RCC 7860 (cell line): ENCODE measurements at places on chromosomes 2 and 18.

- no peak for DNase-seq
Observed at GRCh38 chr2:17517481-17518211, 594 bp downstream of the RAD51AP2 start.

GRCh38 chr2:71702971-71703898 lies 249.9 kb downstream of the DYSF start:
- DNase-seq = no peak

- no peak for DNase-seq
Observed at GRCh38 chr2:163467251-163467630, 268.6 kb downstream of the FIGN start.

- DNase-seq = no peak
Observed at GRCh38 chr18:58813105-58813504, 51.6 kb upstream of the ZNF532 start.

GRCh38 chr2:240155745-240156390 lies 15.4 kb upstream of the OTOS start:
- no peak for DNase-seq

DNA sequence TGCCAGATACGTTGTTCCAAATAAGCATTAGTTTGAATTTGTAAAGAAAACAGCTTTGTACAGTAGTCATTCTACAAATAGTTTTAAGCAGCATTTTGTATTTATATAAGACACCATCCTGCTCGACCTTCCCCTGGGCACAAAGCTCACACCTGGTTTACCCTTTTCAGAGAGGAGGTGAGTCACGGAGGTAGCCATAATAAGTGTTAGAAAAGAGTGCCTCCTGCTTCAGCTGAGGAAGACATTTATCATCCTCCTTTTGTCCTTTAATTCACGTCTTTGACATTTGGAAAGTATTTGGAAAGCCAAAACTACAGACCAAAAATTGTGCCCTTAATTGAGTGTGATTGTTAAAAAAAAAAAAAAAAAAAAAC lies 6.8 kb downstream of the RAB12 start:
- DNase-seq = no peak

GRCh38 chr2:71100195-71100964 lies 29.6 kb downstream of the MCEE start:
- peak; percentile 39 for DNase-seq

DNA sequence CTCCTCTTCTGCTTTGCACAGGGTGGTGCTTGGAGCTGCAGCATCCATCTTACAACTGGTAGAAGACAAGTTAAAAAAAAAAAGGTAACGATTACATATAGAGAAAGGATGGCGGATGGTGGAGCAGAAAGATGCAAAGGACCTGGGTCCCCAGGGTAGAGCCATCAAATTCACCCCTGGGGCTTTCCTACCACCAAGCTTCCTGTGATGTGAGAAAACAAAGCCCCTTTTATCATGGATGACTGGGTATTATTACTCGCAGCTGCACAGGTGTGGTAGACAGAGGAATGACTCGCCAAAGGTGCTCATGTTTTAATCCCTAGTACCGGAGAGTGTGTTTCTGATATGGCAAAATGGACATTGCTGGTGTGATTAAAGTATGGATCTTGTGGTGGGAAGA lies 1.3 kb upstream of the ACOXL start:
- DNase-seq = no peak

GRCh38 chr2:166382448-166382847 lies 6.7 kb upstream of the SCN9A start:
- DNase-seq = no peak

- no peak for DNase-seq
Observed at GRCh38 chr2:55107436-55107835, 57.2 kb upstream of the RTN4 start.

DNA sequence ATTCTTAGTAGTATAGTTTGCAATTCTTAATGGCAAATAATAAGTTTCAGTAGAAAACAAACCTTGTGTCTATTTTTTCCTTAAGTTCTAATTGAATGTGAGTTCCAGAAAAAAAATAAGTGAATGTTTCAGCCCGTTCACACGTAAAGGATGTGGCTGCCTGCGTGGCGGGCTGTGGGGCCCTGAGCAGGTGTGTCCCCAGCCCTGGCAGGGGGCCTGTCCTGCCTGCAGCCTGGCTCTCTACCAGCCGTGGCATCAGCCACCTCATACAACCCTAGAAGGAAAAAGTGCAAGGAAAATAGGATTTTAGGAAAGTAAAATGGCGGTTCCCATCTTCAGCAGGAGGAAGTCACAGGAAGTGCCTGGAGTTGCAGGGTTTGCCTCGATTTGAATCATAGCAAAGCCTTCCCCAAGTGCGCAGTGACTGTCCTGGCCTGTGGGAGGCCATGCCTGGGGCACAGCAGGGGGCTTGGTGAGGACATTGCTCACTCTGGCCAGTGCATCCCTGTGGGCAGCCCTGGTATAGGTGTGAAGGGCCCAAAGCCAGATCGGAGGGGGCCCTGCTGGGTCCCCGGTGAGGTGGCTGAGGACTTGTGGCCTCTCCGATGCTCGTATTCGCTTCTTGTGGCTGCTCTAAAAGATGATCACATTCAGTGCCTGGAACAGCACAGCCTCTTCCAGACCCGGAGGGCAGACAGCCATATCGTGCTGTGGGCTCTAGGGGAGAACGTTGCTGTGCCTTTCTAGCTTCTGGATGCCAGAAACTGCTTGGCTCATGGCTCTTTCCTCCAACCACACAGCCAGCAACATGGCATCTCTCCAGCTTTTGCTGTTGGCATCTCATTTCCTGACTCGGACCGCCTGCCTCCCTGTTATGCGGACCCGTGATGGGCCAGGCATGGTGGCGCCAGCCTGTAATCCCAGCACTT lies 12.6 kb downstream of the DTYMK start:
- DNase-seq = peak; percentile 4

DNA sequence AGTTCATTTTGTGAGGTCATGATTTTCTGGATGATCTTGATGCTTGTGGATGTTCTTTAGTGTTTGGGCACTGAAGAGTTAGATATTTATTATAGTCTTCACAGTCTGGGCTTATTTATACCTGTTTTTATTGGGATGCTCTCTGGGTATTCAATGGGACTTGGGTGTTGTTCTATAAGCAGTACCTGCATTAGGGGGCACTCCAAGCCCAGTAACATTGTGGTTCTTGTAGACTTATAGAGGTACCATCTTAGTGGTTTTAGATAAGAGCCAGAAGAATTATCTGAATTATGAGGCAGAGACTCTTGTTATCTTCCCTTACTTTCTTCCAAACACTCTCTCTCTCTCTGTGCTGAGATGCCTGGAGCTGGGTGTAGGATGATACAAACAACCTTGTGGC lies 470.0 kb downstream of the PIK3C3 start:
- no peak for DNase-seq

GRCh38 chr2:149901231-149901859 lies 313.8 kb upstream of the MMADHC start:
- no peak for DNase-seq

- no peak for DNase-seq
Observed at GRCh38 chr2:235747786-235748091, 253.9 kb downstream of the AGAP1 start.

GRCh38 chr2:55954306-55955035 lies 30.9 kb upstream of the EFEMP1 start:
- DNase-seq = no peak

GRCh38 chr2:138698428-138698827 lies 81.8 kb downstream of the NXPH2 start:
- no peak for DNase-seq

DNA sequence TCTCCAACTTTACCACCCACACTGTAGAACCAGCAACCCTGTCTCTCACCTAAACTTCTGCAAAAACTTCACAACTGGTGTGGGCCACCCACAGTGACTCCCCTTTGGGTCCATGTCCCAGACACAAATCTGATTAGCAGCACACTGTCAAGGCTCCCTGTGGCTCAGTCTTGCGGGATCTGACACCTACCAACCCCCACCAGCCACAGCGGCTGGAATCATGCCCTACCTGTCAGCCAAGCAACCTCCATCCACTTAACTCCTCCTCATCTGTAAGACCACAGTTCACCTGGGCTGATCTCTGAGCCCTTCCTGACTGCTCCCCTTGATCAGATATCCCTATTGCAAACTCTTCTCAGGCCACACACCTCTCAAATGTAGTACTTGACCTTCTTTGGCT lies 14.6 kb downstream of the TCF4 start:
- no peak for DNase-seq

- DNase-seq = no peak
Observed at GRCh38 chr18:50848991-50849390, 29.2 kb upstream of the MRO start.

- no peak for DNase-seq
Observed at GRCh38 chr2:43019536-43020183, 206.7 kb downstream of the ZFP36L2 start.

DNA sequence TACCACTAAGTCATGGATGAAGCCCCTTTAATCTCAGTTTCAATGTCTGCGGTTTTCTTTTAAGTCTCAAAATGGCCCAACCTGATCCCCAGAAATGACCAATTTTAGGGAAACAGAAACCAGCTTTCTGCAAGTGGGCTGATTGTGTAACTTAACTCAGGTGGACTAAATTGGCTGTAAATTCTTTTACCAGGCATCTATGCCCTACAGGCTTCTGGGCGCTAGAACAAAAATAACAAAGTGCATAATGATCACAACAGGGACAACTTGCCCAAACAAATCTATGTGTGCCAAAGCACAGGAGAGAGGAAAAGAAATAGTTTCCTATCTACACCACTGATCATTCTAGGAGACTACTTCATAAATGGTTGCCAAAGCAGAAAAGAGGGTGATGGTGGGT lies 112.3 kb upstream of the SETBP1 start:
- DNase-seq = no peak

- no peak for DNase-seq
Observed at GRCh38 chr2:219133976-219134375, 26.6 kb downstream of the NHEJ1 start.

GRCh38 chr2:24739354-24740025 lies 53.7 kb downstream of the PTRHD1 start:
- DNase-seq = no peak

- DNase-seq = peak; percentile 81
Observed at GRCh38 chr2:43226955-43227829, 786 bp upstream of the ZFP36L2 start.

DNA sequence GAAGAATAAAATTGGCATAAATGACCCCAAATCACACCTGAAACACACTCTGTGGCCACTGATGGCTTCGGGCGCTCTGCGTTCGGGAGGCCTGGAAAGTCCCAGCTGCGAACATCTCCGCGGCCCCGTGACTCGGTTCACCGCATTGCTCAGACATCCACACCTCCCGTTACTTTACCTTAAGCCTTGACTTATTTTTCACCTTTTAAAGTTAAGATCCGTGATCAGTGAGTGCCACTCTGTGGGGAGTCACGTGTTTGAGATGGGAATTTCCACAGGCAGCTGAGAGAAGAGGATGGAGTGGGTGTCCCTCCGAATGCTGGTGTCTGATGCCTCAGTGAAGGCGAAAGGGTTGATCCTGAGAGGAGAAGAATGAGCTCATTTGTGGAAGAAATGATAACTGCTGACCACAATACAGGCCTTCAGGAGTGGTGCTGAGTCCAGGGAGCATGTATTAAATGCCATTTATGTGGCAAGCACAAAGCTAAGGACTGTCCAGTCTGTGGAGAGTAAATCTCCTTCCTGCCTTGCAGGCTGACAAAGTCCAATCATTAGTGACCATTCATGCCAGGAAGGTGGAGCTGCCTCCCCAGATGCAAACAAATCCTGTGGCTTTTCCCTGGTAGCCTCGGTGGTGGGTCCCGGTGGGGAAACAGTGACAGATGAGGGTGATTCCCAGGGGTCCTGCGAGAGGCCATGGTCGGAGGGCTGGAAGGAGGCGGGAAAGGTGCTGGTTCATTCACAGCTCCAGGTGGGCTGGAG lies 168.8 kb downstream of the RTP5 start:
- DNase-seq = no peak

DNA sequence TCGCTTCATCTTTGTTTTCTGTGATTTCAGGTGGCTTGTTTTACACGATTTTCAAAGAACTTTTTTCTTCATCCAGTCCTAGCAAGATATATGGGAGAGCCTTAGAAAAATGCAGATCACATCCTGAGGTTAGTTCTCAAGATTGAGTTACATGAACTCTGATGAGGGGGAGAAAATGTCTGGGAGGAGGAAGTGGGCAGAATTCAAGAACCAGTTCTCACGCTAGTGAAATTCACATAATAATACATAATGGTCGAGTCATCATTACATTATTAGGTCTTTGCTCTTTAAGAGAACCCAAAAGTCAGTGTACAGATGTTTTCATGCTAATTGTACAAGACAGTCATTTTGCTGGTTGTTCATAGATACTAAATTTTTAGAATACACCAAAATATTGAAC lies 7.0 kb downstream of the TIMM21 start:
- no peak for DNase-seq

GRCh38 chr18:56391931-56392590 lies 246.3 kb downstream of the TXNL1 start:
- no peak for DNase-seq

DNA sequence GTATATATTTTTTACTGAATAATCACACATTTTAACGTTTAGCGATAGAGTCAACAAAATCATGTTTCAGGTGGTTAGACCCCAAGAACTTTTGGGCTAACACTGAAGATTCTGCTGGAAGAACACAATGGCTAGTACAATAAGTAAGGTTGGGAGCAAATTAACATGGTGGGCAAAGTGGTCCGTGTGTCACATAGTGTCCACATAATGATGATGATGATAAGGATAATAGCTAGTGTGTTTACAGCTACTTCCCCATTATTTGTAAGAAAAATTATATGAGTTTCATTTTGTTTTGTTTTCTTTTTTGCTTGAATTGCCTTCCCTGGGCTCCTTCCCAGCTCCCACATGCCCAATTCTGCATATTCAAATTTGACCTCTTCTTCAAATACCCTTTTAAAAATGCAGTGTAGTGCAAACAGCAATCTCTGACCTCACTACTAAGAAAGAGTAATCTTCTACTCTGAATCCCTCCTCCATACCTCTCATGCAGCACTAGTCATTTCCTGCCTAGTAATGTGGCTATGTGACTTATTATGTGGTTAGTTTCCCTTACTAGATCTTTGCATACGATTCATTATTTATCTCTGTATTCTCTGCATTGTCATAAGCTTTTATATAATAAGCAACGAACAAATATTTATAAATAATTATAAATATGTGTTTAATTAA lies 16.9 kb upstream of the VPS54 start:
- peak; percentile 66 for DNase-seq

DNA sequence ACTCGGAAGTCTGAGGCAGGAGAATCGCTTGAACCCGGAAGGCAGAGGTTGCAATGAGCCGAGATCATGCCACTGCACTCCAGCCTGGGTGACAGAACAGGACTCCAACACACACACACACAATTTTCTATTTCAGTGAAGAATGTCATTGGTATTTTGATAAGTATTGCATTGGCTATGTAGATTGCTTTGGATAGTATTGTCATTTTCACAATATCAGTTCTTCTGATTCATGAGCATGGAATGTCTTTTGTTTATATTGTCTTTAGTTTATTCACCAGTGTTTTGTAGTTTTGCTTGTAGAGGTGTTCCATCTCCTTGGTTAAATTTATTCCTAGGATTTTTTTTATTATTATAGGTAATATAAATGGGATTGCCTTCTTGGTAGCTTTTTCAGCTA lies 693.4 kb upstream of the SYT4 start:
- DNase-seq = peak; percentile 26

- DNase-seq = no peak
Observed at GRCh38 chr2:122182616-122183355, 427.3 kb downstream of the TSN start.
